ENCODE measurements at places on chromosomes 6 and 20.

- peak; percentile 48 for DNase-seq
Observed at GRCh38 chr6:163260111-163260895, 154.2 kb upstream of the QKI start.

DNA sequence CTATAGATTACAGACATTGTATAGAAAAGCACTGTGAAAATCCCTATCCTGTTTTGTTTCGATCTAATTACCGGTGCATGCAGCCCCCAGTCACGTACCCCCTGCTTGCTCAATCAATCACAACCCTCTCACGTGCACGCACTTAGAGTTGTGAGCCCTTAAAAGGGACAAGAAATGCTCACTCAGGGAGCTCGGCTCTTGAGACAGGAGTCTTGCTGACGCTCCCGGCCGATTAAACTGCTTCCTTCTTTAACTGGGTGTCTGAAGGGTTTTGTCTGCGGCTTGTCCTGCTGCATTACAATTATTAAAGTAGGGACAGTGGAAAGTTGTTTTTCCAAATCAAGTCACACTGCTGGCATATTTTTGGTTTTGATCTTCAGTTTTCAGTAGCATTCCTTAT is 2.6 kb downstream of the TXLNB start:
- no peak for DNase-seq

DNA sequence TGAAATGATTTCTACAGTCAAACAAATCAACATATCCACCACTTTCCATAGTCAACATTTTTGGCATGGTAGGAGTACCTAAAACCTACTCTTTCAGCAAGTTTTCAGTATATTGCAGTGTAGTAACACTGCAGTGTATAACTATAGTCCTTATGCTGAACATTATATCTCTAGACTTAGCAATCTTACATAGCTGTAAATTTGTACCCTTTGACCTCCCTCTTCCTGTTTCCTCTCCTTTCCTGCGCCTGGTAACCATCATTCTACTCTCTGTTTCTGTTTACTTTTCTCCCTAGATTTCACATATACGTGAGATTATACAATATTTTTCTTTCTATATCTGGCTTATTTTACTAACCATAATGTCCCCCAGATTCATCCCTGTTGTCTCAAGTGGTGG is 40.2 kb downstream of the SMAP1 start:
- no peak for DNase-seq

DNA sequence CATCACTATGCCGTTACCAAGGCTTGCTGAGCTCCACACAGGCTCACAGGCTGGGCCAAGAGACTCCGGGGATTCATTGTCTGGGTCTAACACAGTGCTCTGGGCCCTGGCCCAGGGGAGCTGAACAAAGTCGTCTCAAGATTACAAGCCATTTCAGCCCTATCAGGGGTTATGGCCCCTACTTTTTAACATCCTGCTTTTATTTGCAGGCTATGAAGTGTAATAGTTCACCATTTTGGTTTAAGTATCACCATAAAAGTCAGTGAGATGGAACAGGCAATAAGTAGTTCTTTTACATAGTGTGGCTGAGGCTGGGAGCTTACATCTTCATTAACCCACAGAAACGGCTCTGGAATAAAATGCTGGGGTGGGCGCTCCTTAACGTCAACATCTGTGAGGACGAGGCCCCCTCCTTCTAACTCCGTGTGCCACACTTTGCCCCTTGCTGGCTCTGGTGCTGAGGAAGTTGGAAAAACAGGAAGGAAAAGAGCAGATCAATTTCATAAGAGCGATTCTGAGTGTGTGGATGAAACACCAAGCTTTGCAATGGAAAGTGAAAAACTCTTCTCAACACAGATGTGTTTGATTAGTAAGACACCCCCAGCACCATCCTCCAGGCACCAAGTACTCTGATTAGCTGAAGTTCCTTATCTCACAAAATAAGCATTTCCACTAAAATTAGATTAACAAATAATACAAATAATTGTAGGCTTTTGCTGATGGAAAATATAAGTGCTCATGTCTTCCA is 447.3 kb downstream of the MAFB start:
- no peak for DNase-seq

GRCh38 chr20:23602241-23602640 is 3.5 kb downstream of the CST9 start:
- no peak for DNase-seq

DNA sequence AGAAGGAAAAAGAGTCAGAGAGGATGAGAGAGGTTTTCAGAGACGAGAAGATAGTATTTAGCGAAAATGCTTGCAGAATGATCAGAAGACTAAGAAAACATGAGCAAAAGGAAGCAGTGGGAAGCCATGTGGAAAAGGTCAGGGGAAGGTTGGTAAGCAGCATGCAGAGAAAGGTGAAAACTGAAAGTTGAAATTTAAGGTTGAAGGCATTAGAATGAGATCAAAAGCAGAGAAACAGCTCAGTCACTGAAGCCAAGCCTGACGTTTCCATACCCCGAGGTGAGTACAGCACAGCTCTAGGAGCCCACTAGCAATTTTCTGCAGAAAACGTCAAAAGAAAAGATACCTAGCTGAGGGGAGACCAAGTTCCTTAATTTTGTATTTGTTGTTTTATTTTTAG is 19.1 kb upstream of the TFB1M start:
- no peak for DNase-seq

DNA sequence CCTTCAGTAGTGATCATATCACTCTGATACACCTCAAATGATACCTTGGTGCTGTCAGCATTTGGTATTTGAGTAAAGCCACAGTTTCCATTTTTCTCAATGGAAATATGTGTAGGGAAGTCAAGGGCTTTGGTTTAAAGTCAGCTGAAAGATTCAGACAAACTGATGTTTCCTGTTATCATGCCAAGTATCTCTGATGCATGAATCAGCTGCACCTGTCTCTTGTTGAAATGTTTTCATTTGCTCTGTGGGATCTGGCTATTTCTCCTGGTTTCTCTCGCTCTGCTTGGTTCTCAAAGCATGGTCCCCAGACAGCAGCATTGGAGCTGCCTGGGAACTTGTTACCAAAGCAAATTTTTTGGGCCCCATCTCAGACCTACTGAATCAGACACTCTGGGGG is 23.5 kb downstream of the ZFP64 start:
- no peak for DNase-seq

- no peak for DNase-seq
Observed at GRCh38 chr6:46129291-46129628, 529 bp upstream of the ENPP4 start.

GRCh38 chr6:73640179-73640750 is 13.5 kb downstream of the SLC17A5 start:
- DNase-seq: no peak

DNA sequence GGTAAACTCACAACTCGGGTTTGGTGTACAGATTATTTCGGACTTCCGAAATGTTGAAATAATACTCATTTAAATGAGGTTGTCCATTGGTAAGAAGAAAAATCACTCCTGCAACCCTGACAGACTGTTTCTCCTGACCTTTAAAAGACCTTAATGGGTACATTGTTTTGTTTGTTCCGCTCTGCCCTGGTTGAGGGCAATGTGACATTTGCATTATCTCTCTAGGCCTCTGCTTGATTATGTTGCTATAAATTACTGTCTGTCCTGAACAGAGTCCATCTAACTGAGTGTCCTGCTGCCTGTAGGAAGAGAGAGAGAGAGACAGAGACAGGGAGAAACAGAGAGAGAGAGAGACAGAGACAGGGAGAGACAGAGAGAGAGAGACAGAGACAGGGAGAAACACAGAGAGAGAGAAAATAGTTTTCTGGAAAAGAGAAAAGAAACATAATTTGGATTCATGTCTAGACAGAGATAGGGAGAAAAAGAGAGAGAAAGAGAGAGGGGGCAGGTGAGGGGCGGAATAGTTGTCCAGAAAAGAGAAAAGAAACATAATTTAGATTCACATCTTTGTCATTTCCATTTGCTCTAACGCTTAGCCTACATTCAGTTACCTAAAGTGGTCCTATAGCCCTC is 83.2 kb downstream of the SHLD1 start:
- no peak for DNase-seq

GRCh38 chr6:105014954-105015353 is 58.0 kb downstream of the LIN28B start:
- DNase-seq: no peak

- DNase-seq: peak; percentile 32
Observed at GRCh38 chr6:157770946-157771345, 52.1 kb upstream of the SNX9 start.

DNA sequence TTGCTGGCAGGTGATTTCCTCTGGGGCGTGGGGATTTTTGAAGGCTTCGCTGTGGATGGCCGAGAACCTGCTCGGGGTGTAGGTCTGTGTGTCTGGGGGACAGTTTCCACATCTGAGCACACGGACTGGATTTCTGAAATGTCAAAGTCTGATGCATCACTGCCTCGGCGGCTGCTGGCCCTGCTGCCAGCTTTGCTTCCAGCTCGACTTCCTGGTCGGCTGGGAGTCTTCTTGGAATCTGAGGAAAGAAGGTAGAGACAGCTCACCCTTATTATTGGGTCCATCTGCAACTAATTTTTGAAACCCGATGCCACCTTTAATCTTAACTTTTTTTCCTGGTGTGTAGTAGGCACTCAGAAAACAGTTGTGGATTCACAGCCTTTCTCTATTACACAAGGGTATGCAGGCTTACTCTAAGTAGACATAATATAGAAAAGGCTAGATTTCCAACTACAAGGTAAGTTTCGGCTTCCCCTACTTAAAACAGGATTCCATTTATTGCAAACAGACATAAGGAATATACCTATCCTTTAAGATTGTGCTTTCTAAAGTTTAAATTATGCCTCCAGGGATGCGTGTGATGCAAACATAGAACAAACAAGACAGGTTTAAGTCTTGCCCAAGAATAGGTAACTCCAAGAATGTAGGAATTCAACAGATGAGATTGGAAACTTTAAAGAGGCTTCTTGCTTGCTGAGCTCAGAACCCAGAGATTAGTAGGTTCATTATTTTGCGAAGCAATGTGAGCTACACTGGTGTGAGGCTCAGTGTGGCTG is 183.5 kb downstream of the DST start:
- DNase-seq: no peak

DNA sequence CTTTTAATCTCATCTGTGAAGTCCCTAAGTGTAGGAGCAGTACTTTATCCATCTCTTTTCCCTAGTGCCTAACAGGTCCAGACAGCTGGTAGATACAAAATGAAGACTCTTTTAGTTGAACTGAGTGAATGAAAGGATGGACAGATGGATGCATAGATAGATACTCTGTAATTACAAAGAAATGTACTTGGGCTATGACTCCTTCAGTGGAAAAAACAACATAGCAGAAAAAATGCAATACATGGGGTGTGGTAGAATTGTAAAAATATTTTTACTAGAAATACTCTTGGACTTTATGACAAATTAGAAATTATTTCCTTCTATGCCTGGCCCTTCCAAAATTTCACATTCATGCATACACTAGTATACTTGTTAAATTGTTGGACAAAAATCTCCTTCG is 29.3 kb downstream of the KCNQ5 start:
- no peak for DNase-seq

DNA sequence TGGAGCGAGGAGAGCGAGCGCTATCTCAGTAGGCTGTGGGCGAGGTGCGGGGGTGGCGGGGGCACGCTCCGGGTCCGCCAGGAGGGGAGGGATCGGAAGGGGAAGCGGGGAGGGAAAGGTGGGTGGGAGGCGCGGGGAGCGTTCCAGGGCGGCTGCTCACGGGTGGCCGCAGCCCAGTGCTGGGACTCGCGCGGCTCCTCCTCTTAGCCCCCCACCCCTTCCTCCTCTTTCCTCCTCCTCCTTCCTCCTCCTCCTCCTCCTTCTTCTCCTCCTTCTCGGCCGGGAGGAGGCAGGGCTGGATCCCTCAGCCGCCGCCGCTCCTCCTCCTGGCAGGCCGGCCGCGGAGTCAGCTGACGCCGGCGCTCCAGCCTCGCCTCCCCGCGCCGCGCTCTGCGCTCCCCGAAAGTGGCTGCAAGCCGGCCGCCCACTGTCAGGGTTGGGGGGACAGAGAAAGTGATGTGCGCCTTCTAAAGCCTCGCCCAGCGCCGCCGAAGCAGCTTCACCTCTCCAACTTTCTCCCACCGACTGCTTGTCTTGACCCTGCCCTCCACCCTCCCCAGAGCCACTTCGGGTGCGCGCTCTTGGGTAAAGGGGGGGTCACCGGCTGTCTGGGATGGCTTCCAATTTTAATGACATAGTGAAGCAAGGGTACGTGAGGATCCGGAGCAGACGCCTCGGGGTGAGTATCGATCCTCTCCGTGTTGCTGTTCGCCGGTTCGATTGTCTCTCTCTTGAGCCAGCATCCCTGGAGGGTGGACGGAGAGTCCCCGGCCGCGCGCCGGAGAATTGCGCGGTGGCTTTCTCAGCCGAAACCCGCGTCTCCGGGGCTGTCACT is at the start of gene DOK5:
Gene DOK5, plus strand, starts transcription at position 260 of the 835 bp plus-strand sequence. Its CDS starts 354 bp downstream, at position 614.
- DNase-seq: peak; percentile 29

GRCh38 chr6:12958052-12958706 is 241.6 kb downstream of the PHACTR1 start:
- peak; percentile 68 for DNase-seq

- DNase-seq: no peak
Observed at GRCh38 chr20:41446456-41446855, 79.8 kb upstream of the EMILIN3 start.

DNA sequence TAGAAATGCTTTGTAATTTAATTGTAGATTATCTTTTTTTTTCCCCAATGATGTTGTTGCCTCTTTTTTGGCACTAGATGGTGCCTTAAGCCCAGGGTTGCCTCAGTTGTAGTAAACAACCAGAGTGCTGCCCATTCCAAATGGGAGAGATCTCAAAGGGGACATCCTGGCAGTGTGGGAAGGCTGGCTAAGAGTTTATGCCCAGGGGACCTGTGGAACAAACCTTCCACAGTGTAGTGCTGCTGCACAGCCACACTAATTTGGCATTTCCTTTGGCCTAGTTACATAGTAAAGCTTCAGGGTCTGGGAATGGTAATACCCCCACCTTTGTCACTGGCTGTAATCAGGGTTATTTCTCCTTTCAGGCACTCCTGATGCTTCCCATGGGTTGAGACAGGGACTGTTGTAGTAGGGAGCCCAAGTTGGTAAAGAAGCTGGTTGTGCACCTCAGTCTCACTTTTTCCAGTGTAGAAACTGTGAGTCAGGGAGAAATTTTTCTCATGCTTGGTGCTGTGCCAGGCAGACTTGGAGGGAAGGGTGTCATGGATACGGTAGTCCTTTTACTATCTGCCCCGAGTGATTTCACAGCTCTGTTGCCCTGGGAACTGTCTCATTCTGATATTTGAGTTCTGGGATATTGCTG is 177.8 kb upstream of the ECI2 start:
- peak; percentile 95 for DNase-seq

DNA sequence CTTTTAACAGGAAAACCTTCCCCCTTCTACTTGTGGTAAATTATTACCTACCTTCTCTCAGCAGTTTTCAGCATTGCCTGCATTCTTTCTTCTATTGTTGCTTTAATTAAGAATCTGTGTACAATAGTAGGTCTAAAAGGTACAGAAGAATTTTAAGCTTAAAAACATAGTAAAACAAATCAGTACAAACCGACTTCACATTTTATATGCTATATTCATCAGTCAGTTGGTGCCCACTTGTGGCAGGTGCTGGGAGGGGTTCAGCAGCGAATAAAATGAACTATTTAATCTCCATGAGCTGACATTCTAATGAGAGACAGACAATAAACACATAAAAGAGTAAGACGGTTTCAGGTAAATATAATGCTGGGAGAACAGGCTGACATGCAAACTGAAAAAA is 73.4 kb upstream of the FBXO30 start:
- peak; percentile 70 for DNase-seq
